ENCODE measurements at places on chromosomes 2 and 18.

GRCh38 chr2:118250001-118250400, 161.7 kb downstream of the INSIG2 start:
- DNase-seq: no peak

- no peak for DNase-seq
Observed at GRCh38 chr2:67579806-67580205, 182.7 kb downstream of the ETAA1 start.

DNA sequence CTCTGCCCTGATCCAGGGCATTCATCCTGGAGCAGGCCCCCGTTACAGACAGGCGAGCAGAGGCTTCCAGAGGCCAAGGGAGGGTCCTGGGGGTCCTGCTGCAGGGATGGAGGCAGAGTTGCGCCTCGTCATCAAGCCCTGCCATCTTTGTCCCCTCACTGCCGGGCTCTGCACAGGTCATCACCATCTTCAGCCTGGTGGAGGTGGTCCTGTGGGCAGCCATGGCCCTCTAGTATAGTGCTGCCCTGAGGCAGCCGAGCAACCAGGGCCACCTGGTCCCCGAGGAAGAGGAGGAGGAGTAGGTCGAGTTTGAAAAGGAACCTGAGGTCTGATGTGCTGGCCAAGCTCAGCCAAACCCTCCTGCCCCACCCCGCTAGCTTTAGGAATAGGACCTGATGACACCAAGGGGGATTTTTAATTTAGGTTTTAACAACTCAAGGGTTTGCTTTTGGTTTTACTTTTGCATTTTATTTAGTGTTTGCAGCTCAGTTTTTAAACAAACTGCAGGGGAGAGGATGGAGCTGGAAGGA, 8.8 kb upstream of the ALPI start:
- DNase-seq: no peak

DNA sequence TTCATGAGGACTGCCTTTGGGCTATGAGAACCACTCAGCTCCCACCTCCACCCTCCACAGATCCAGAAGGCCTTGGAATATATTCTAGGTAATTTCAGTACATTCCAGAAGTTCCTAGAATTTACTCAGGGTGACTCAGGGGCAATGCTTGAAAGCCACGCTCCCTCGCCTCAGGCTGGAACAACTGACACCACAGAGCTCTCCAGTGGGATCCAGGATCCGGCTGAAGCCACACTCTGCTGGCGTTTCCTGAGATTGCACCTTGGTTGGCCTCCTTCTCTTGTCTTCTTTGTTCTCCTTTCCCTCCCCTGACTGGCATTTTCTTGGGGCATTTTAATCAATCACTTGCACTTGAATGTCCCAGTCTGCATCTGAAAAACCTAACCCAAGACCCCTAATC, 92.6 kb upstream of the KCNE4 start:
- DNase-seq: no peak

- no peak for DNase-seq
Observed at GRCh38 chr2:181146171-181146570, 165.8 kb downstream of the UBE2E3 start.

DNA sequence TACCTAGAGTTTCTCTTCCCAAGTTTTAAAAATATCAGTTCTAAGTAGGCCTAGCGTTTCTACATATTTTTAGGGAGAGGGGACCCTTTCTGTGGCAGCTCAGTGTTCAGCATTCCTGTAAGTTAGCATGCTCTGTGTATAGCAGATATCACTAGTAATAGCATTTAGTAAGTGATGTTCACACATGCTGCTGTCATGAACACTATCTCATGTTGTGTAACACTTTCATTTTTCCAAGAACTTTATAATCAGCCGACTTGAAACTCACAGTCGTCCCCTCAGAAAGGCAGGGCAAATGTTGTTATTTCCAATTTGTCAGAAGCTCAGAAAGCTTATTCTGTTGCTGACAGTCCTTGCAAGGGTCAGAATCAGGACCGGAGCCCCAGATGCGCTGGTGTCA, 267.7 kb downstream of the ALPK2 start:
- DNase-seq: no peak

DNA sequence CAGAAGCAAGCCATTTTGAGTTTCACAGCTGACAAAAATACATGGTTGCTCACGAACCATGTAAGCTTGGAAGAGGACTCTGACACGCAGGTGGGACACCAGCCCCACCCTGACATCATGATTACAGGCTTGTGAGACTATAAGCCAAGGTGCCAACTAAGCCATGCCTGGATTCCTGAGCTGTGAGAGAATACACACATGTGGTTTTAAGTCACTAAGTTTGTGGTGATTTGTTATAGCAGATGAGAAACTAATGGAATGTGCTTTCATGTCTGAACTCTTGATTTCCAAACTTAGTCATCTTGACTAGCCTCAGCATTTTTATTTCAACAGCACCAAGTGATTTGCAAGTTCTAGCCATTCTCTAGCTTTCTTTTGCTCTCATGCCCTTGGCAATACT, 676.1 kb upstream of the CELF4 start:
- no peak for DNase-seq

- no peak for DNase-seq
Observed at GRCh38 chr18:40883271-40883670, 1071.8 kb upstream of the PIK3C3 start.

Measured in NCI-H446 treated with DMSO at 0.1 percent for 48 hours (cell line).